Kidney epithelial cell (primary cell): ENCODE measurements at places on chromosomes 3 and 15.

GRCh38 chr15:88646951-88647350, 8.1 kb downstream of the ISG20 start:
- DNase-seq, result no peak

GRCh38 chr15:85430406-85431204, 50.2 kb downstream of the AKAP13 start:
- DNase-seq, result no peak

GRCh38 chr3:111733154-111733553, 125.9 kb upstream of the PHLDB2 start:
- DNase-seq, result no peak

- DNase-seq, result peak; percentile 56
Measured at GRCh38 chr15:85527895-85528294, 147.5 kb downstream of the AKAP13 start.
